ENCODE measurements at places on chromosomes 1 and 21. TPM values are rescaled to one million over a fixed set of nuclear protein-coding genes. Genes with fewer than 3 reads are reported as not detected.
A peak's percentile ranks its signal among the peaks of the same experiment; 100 is the strongest.

- H3K27me3 ChIP-seq: no peaks in the 10 kb centered on the region
- H3K4me3 ChIP-seq: no peak overlapping the region
- H3K36me3 ChIP-seq: no peaks in the 10 kb centered on the region
- no peaks in the 10 kb centered on the region for H3K4me1 ChIP-seq
- no peak overlapping the region for H3K27ac ChIP-seq
These were observed 92.7 kb downstream of the PLD5 start for GRCh38 chr1:242431786-242432185.

DNA sequence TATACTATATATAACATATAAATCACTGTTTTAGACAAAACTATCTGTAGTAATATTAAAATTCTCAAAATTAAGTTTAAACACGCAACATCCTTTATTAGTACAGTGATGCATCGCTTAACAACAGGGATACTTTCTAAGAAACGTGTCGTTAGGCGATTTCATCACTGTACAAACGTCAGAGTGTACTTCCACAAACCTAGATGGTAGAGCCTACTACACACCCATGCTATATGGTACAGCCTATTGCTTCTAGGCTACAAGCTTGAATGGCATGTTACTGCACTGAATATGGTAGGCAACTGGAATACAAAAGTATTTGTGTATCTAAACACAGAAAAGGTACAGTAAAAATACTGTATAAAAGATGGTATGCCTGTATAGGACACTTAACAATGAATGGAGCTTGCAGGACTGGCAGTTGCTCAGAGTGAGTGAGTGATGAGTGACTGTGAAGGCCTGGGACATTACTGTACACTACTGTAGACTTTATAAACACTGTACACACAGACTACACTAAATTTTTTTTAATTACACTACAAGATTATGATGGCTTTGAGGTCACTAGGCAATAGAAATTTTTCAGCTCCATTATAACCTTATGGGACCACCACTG is 10.5 kb downstream of the FOXJ3 start:
- no peak overlapping the region for H3K27ac ChIP-seq
- H3K4me1 ChIP-seq: peaks cover 36% of the 10 kb centered on the region
- no peak for DNase-seq
- no peaks in the 10 kb centered on the region for H3K27me3 ChIP-seq

DNA sequence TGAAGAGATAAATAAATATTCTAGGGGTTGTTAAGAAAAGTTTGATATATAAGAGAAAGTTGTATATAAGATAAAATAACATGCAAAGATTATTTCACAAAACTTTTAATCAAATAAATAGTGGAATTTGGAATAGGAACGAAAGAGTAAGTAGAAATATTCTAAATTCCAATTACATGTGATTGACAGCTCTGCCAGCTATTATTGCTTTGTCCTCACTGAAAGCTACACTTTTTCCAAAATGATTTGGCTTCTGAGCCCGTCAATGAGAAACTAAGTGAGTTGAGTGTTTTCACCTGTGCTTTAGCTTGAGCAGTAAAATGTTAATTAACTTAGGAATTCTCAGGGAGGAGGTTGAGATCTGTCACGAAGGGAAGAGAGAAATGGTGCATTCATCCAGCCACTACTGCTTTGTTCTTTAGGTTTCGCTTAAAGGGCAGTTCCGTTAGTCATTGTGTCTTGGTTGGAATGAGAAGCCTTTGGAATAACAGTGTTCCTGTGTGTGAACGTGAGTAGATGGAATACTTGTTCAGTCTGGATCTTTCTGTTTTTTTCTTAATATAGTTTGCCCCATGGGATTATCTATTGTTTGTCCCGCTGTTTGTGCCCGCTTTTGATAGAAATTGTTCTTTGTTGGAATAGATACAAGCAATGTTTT is 63.3 kb upstream of the CR1L start:
- no peak for DNase-seq
- no peak overlapping the region for H3K4me3 ChIP-seq
- peaks cover 21% of the 10 kb centered on the region for H3K27me3 ChIP-seq
- H3K4me1 ChIP-seq: peaks cover 2% of the 10 kb centered on the region

- no peaks in the 10 kb centered on the region for H3K4me1 ChIP-seq
- no peak overlapping the region for H3K4me3 ChIP-seq
- DNase-seq: no peak
- no peaks in the 10 kb centered on the region for H3K36me3 ChIP-seq
These were observed 170.9 kb downstream of the ZBTB18 start for GRCh38 chr1:244221991-244222390.

Gene DIPK1A
- total RNA-seq: 8.6 TPM

DNA sequence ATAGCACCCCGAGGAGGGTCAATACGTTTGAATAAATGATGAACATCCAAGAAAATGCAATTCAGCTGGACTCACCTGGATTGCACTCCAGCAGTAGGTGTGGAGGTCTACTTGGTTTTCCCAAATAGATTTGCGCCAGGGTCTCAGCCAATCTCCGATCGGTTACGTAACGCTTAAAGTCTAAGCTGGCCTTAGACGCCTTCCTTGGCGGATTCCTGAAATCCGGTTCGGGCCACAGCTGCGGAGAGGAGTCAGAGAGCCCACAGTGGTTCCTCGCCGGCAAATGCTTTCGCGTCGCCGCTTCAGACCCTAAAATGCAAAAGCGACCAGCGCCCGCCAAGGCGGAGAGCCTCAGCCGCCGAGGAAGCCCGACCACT is 322 bp downstream of the TFB2M start:
- peaks cover 7% of the 10 kb centered on the region for H3K36me3 ChIP-seq
- no peaks in the 10 kb centered on the region for H3K27me3 ChIP-seq
- peak overlapping the region; percentile 98 for H3K27ac ChIP-seq

DNA sequence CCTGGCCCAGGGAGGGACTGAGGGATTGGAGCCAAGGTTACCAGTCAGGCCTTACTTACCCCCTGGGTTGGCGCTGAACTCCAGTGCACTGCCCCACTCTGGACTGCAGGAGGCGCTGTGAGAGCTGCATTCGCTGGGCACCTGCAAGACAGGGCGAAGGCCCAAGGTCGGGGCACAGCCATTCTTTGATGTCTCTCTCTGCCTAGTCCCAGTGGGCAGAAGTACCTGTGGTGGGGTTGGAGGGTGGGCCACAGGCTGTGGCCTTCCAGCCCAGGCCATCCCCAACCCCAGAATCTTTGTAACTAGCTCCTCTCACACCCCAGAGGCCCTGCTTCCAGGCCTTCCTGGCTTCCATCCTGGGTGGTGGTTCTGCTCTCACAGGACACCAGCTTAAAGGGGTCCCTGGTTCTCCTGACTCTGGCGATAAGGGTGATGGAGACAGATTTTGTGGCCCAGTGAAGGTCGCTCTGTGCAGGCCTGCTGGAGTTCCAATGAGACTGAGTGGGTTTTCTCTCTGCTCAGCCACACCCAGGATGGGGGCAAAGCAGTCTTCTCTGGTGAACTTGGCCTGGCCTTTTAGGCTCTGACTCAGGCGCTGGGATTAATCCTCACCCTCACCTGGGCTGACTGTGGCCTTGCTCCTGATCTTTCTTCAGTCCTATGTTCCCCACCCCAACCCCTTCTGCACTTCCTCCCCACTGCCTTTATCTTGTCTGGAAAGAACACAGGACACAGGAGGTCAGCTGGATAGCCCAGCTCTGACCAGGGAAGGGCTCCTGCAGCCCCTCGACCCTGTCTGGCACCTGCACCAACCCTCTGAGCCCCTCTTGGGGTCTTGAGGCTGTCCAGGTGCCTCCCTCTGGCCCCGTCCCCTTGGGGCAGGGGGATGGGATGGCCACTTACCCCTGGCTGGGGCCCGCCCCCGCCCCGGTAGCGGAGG is 954 bp downstream of the MYOG start:
- H3K36me3 ChIP-seq: no peaks in the 10 kb centered on the region
- H3K4me3 ChIP-seq: no peak overlapping the region
- no peak overlapping the region for H3K27ac ChIP-seq
- no peaks in the 10 kb centered on the region for H3K4me1 ChIP-seq
- DNase-seq: peak; percentile 52

DNA sequence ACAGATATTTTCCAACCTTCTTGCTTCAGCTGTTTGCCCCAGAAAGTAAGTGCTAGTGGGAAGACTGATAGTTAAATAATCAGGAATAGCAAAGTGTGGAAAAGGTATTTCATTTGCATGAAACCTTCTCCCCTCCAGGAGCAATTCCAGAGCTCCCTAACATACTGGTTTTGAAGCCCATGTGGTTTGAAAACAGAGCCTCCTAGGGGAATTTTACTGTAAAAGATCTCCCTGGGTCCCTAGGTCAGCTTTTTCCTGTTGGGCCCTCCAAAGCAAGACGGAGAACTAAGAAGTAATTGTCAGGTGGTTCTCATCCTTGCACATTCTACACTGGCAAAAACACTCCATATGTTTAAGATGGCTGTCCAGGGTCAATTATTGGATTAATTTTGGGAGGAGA is 218.7 kb upstream of the FOXD3 start:
- H3K36me3 ChIP-seq: no peaks in the 10 kb centered on the region
- no peak overlapping the region for H3K27ac ChIP-seq
- peaks cover 18% of the 10 kb centered on the region for H3K27me3 ChIP-seq
- no peak overlapping the region for H3K4me3 ChIP-seq

- no peak for DNase-seq
- H3K27me3 ChIP-seq: peaks cover 6% of the 10 kb centered on the region
- H3K27ac ChIP-seq: no peak overlapping the region
- no peaks in the 10 kb centered on the region for H3K36me3 ChIP-seq
- H3K4me1 ChIP-seq: no peaks in the 10 kb centered on the region
These were observed 83.2 kb upstream of the DNAH14 start for GRCh38 chr1:224846119-224846907.

Gene EXTL2
- total RNA-seq: 2.6 TPM

DNA sequence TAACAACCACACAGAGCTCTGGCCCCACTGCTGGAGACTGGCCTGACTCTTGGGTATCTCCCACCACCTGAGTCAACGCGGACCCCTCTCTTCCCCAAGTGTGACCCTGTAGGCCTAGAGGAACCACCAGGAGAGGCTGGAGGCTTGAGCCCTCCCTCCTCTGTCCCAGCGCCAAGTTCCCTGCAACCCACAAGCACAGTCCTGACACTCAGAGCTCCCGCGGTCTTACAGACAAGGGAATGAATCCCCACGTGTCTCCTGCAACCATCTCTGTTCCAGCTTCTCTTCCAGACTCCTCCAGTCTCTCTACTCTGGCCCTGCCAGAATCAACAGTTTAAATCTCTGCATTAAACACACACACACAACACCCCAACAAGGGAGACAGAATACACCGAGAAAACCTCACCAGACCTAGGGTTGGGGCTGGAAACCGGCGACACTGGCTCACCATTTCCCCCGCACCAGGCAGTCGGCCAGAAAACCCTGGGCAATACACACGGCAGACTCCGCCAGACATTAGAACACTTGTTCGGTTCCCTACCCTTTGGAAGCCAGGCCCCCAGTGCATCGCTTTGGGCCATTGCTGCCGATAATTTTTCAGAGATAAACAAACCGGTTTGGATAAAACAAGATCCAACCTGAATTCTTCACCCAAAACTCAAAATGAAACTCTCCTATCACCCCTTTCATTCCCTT is 21.7 kb downstream of the CASZ1 start:
- no peak overlapping the region for H3K4me3 ChIP-seq
- peaks cover 2% of the 10 kb centered on the region for H3K27me3 ChIP-seq
- H3K27ac ChIP-seq: no peak overlapping the region
- DNase-seq: no peak
- H3K36me3 ChIP-seq: no peaks in the 10 kb centered on the region
- H3K4me1 ChIP-seq: no peaks in the 10 kb centered on the region

Gene STX12
- total RNA-seq: 29.5 TPM

GRCh38 chr1:67313934-67314671 is 6.4 kb downstream of the IL12RB2 start:
- peaks cover 7% of the 10 kb centered on the region for H3K27me3 ChIP-seq
- H3K4me3 ChIP-seq: peak overlapping the region; percentile 59
- H3K27ac ChIP-seq: peak overlapping the region; percentile 85
- no peak for DNase-seq

GRCh38 chr1:93784538-93784937 is 94.5 kb downstream of the DNTTIP2 start:
- DNase-seq: no peak
- no peaks in the 10 kb centered on the region for H3K4me1 ChIP-seq
- no peak overlapping the region for H3K4me3 ChIP-seq
- peaks cover 12% of the 10 kb centered on the region for H3K27me3 ChIP-seq
- no peak overlapping the region for H3K27ac ChIP-seq
- peaks cover 3% of the 10 kb centered on the region for H3K36me3 ChIP-seq

GRCh38 chr1:77824079-77824478 is 44.6 kb downstream of the MIGA1 start:
- H3K36me3 ChIP-seq: peaks cover 18% of the 10 kb centered on the region
- H3K27ac ChIP-seq: no peak overlapping the region
- no peak overlapping the region for H3K4me3 ChIP-seq
- peaks cover 10% of the 10 kb centered on the region for H3K4me1 ChIP-seq
- H3K27me3 ChIP-seq: no peaks in the 10 kb centered on the region
- DNase-seq: no peak

DNA sequence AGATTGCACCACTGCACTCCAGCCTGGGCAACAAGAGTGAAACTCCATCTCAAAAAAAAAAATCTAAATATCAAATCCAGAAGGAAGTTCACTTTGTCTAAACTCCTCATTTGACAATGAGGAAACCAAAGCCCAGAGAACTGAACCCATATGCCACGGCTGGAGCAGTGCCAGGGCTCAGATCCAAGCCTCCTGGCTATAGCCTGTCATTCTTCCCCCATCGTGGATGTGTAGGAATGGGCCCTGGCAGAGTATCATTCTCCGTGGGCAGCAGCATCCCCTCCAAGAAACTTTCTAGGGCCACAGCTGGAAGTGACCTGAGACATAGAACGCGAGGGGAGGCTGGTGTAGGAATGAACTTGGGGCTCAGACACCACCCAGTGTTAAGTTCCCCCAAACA is 47.2 kb downstream of the CAPN9 start:
- H3K27me3 ChIP-seq: peaks cover 11% of the 10 kb centered on the region
- H3K27ac ChIP-seq: no peak overlapping the region
- H3K36me3 ChIP-seq: no peaks in the 10 kb centered on the region
- no peaks in the 10 kb centered on the region for H3K4me1 ChIP-seq
- no peak for DNase-seq

DNA sequence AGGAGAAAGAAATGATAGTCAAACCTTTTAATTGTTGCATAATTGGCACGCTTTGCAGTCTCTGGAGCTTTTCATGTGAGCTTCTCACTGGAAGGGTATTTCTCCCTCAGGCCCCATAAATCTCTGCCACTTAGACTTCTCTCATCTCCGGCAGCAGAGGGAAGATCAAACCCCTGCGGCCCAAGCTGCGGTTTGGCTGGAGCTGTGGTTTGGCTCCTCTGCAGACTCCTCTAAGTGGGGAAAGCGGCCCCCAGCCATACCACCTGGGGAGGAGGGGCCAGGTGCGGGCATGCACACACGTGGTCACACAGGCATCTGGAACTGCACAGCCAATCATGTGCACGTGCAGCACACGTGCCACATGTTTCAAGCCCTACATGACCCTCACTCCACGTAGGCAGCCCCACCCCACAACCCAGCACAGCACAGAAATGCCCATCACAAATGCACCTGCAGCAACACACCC is 58.3 kb downstream of the UBE2T start:
- no peak overlapping the region for H3K4me3 ChIP-seq
- no peak overlapping the region for H3K27ac ChIP-seq
- DNase-seq: no peak
- H3K4me1 ChIP-seq: peaks cover 15% of the 10 kb centered on the region

Gene CELA3B
- total RNA-seq: not detected

Data from activated CD8-positive, alpha-beta memory T cell treated with anti-CD3 and anti-CD28 coated beads, Interleukin-2, amount 10 ng/mL, durations not matched to agents 7 days and 5 days (primary cell).